ENCODE measurements at places on chromosomes 7 and 10.

DNA sequence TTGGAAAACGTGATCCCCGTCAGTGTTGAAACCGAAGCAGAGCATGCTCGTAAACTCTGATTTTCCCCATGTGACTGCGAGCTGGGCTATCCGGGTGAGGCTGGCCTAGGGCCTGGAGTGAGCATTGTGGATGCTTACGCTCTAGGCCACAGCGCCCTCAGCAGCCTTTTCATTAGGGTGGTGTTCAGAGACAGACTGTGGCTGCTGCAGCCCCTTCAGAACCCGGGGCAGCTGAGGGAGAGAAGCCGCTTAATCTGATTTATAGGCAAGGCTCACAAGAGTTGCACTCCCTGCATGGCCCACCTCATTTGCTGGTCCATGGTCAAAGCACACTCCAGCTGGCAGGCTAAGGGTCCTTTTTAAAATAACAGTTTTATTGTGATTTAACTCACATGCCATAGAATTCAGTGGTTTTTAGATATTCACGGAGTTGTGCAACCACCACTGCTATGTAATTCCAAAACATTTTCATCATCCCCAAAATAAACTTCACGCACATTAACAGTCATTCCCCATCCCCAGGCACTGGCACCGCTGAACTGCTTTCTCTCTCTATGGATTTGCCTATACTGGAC lies 72.5 kb downstream of the SYPL1 start:
- DNase-seq: no peak

DNA sequence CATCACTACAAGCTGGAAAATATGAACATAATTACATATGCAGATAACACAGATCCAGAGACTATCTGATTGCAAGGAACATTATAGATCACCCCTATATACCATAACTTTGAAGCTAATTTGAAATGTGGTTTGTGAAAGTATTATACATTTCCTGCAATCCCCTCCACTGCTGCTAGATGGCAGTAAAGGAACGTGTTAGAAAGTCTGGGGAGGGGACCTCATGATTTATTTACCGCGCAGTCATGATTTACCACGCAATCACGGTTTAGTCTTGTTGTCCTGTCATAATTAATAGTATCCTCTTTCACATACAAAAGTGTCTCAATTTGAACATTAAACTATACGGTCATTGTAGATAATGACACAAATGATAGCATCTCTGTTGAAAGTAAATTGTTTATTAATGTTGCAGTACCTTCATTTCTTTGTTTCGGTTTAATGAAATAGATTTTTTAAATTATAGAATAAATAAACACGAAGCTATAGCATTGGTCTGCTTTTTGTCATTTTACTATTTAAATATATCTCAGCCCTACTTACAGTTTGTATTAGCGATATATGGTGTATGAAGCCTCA lies 145.3 kb upstream of the PRSS1 start:
- peak; percentile 5 for DNase-seq

DNA sequence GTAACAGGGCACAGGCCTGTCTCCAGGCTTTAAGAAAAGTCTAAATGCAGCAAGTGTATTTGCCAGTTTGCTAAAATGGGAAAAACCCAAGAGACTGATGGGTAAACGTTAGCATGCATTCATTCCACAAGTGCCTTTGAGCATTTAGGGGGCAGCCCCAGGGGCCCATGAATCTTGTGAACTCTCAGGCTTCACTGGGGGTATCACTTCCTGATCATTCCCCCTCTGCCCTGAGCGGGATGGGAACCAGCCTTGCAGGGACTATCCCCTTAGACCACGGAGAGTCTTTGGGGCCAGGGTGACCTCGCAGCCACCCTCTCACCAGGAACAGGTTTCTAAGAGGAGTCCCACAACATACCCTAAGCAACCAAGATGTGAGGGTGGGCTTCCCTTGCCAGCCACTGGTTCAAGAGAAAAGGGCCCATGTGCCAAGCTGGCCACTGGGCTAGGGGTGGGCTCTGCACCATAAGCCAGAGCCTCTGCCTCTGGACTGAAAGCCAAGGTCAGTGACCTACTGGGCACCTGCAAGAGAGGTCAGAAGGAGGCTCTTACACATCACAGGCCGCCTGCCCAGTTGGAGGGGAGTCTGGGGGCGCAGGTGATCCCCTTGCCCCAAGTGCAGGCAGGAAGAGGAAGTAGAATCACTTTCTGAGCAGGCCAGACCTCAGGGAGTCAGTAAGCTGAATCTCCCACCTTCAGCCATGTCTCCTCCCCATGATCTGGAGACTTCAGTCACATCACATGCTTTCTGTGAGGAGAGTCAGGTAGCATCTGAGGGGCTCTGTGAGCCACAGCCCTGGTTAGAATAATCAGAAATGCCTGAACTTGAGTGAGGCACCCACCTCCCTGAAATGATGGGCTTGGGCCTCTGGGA lies 75.0 kb downstream of the C10orf105 start:
- no peak for DNase-seq

DNA sequence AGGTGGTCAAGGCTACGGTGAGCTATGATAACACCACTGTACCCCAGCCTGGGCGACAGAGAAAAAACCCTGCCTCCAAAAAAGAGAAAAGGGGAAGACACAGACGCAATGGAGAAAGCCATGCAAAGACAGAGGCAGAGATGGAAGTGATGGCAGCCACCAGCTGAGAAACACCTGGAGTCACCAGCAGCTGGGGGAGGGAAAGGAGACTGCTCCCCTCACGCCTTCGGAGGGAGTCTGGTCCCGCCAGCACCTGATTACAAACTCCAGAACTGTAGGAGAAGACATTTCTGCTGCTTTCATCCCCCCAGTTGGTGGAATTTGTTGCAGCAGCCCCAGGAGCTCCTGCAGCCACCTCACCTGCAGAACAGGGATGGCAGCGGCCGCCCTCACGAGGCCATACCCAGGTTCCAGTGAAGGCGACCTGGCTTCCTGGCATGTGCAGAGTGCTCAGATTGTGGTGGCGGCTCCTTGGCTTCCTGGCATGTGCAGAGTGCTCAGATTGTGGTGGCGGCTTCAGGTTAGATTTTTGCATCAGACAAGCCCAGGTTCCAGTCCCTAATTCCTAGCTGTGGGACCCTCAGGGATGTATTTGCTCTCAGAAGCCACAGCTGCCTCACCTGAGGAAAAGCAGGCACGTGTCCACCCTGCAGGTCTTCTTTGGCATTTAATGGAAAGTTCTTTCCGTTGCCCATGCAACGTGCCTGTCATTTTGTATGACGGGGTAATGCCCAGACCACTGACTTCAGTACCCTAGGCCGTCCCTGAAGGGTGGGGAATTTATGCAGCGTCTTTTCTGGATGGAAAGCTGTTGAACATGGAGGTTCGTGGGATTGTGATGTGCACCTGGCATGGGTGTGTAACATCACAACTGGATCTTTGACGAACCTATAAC lies 182.9 kb downstream of the EBF3 start:
- DNase-seq: no peak

GRCh38 chr7:10181996-10182395 lies 791.7 kb upstream of the PHF14 start:
- DNase-seq: no peak

DNA sequence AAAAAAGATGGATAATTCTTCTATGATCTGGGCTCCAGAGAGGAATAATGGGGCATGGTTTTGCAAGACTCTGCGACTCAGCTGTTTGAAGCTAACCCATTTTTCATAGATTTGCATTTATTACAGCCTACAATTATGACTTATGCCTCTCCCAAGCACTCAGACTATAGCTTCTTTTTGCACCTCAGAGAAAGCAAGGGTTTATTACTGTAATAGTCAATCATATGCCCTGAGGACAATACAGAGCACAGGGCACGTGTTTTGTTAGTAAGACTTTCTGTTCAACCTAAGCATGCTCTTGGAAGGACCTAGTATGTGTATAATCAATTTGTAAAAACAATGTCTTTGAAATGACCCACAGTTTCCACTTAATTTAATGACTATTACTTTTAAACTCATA lies 221.2 kb downstream of the PARD3 start:
- DNase-seq: peak; percentile 80

- DNase-seq: no peak
Observed at GRCh38 chr10:30490289-30491000, 56.5 kb downstream of the MAP3K8 start.

DNA sequence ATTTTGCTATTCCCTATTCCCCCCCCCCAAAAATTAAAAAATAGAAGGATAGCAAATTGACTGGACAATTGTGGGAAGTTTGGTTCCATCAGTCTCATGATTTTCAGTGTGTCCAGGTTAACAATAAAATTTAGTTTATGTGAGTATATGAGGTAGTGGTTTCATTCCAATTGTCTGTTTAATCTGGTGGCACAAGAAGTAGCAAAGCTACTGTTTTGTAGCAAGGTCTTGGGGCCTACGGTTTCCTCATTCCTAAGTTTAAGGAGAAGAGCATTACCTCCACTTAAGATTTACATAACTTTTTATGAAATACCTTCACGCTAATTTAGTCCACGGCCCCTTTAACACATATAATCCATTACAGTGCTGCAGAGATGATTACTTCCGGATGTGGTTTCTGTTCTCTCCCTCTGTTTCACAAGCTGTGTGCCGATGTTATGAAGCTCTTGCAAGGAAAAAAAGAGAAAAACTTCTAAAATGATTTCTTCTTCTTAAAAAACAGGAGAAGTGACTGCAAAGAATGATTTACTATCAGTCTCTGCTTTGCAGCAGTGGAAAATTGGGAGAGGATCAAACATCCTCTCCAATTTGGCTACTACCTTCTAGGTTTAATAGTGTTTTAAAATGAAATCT lies 32.7 kb upstream of the NPVF start:
- no peak for DNase-seq

DNA sequence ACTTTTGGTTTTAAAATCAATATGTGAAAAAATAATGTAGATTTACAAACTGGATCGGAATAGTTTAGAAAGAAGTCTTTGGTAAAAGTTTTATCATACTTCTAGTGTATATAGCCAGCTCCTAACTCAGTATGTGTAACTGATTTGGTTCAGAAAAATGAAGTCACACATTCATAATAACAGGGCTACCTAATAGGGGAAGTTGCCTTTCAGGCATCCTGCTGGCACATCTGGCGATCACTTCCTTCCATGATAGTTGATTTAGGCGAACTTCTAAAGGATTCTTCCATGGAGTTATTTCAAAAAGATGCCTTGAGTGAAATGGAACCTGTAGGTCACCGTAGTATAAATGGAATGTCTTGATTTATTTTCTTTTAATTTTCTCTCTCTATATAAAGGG lies 69.1 kb downstream of the SHH start:
- DNase-seq: no peak

DNA sequence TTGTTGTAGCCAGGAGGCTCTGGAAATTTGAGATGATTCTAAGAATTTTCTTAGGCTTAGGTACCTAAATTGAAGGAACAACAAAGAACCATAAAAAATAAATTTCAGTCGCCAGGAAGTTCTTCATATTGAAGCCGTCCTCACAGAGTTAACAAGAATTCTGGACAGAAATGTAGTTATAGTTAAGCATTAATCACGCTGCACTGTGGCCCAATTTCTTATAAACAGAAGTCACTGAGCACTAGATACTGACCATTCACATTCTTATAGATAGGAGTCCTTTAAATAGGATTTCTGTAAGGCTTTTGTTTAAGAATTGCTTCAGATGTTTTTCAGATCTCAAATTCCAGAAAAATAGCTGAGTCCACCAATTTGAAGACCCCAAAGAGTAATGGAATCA lies 256.2 kb upstream of the PITRM1 start:
- no peak for DNase-seq

- no peak for DNase-seq
Observed at GRCh38 chr7:157837047-157837446, 500.2 kb downstream of the DNAJB6 start.

DNA sequence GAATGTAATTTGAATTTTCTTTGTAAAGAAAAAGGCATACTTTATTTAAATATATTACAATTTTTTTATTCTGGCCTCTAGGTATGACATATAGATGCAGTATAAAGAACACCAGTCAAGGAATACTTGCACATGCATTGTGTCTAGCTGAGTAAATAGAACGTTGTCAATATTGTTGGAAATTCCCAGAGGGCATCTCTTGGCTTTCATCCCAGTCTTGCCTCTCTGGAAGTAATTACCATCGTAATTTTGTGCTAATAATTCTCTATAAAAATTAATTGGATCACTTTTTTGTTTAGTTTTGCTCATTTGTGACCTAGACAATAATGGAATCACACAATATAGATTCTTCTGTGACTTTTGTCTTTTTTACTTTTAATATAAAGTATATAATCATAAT lies 1052.3 kb upstream of the CELF2 start:
- DNase-seq: no peak

- no peak for DNase-seq
Observed at GRCh38 chr7:81367326-81367931, 402.4 kb downstream of the HGF start.

DNA sequence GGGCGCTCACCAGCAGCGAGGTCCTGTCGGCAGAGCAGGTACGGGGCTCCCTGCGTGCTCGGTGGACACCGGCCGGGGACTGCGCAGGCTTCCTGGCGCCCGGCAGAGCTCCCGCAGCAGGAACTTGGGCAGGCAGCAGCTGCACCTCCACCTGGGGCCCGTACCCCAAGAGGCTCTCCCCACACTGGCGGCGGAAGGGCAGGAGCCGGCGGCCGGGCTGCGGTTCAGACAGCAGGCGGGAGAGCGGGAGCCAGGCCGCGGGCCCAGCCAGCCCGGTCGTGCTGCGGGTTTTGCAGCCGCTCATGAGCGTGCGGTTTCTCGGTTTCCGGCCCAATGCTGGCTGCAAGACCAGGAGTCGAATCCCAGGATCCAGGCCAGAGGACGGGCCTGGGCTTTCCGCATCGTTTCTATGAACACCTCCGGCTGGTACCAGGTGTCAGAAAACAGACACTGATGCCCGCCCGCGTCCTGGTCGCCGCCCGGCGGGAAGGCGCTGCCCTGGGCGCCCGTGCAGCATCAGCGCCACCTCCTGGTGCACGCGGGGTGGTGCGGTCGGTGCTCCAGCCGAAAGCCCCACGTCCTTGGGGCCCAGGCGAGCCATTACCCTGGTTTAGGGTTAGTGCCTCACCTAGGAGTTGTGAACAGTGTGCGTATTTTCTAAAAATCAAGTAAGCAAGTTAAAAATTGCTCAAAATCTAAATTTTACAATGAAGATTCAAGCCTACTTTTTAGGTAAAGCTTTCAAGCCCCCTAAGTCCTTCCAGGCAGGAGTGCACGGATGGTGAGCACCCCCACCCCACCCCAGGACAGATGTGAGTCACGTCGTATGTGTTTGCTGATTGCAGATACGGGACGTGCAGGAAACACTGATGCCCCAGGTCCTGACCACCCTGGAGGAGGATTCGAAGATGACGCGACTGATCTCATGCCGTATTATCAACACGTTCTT lies 47.4 kb upstream of the PRKAR1B start:
- DNase-seq: peak; percentile 62

DNA sequence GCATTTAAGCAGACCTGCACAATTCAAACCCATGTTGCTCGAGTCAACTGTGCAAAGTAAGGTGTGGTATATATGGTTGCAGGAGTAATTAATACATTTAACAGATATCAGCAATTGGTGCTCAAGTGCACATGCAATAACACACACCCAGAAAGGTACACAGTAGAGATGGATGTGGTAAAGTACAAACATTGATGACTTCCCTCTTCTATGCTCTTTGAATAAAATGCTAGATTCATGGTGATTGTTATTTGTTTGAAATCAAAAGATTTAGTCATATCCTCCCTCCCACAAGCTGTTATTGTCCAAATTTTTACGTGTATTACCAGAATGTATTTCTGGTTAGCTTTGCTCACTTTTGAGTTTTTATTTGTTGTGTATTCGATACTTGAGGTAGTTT lies 262.0 kb upstream of the CSTF2T start:
- DNase-seq: no peak

GRCh38 chr7:15407910-15408309 lies 153.9 kb downstream of the AGMO start:
- DNase-seq: no peak
